ENCODE measurements at places on chromosomes 11 and 22.

DNA sequence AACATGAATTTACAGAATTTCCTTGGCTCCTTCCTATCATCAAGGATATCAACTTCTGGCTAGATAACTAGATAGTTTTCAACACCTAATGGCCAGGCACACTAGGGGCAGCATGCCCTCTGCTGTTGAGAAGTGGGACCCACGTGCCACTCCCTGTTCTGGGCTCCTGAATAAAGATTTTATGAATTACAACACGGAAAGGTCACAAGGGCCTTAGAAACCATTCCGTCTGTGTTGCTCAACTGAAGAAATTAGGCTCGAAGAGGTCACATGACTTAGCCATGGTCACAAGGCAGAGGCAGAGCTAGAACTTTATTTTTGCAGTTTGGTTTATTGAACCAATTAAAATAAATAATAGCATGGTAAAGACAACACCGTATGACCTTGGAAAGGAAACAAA lies 36.0 kb downstream of the PRCP start:
- DNase-seq, result no peak

DNA sequence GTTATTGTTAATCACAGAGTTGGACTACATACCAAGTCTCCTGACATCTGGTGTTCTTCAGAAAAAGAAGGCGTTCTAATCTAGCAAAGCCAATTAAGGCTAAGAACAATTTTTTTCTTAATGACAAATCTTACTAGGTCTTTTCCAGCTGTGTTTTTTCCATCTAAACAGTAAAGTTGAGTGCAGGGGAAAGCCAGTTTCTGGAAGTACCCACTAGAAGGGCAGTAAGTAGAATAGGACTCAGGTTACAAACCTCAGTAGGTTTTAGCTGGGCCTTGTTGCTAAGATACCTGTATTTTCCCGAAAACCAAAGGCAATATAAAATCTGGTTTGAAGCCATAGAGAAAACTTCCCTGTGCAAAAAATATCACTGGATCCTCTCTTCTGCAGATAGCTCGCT lies 351.9 kb downstream of the ETS1 start:
- DNase-seq, result no peak

DNA sequence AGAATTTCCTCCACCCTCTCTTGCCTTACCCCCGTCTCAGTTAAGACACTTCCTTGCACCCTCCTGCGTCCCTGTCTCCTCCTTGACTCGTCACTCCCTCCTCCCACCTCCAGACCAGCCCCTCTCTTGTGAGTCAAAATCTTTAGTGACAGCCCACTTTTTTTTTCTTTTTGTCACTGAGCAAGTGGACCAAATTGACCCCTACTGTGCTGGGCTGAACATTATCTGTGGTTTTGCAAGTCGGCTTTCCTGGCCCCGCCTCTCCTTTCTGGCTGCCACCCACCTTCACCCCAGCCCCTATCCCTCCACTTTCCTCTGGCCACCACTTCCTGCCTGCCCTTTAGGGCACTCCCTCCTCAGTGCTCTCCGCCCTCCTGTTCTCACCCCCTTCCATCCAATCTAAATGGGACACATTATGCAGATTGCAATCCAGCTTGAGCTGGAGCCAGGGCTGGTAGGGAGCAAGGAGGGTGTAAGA lies at the start of gene APLNR:
APLNR (minus strand) TSS at position 47 of the 478 bp plus-strand sequence. CDS start 246 bp downstream, outside the sequence.
- no peak for DNase-seq

GRCh38 chr11:130390071-130390758 lies 38.2 kb downstream of the ADAMTS8 start:
- no peak for DNase-seq

DNA sequence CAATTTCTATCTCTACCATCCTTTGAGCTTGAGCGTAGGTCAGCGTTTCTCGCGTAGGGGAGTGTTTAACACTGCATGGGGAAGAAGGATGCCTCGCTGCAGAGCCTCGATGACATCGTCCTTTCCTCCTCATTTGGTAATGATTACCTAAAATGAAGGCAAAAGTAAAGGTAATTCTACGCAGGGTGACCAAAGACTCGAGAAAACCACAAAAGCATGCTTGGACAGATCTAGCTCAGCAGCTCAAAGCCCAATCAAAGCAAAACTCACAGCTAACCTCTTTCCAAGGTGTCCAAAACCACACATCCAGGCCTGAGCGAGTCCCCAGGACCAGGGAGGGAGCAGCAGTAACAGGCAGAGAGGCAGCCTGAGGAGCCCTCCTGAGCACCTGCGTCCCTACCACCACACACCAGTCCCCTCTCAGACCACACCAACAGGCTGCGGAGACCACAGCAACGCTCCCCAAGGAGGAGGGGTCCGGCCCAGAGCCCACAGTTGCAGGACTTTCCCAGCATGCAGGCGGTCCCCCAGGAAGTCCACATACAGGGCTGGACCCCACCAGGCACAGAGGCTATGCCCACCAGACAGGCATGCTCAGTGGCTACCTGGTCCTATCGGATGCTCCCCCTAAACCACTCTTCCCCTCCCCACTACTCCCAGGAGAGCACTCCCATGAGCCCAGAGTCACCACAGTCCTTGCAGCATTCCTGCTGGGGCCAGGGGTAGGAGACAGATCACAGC lies 3.3 kb downstream of the BRD1 start:
- no peak for DNase-seq

GRCh38 chr22:28983788-28984441 lies 77.7 kb downstream of the C22orf31 start:
- DNase-seq, result no peak
